NCI-H69 (cell line): ENCODE measurements at places on chromosomes 3 and 15.

- no peak for DNase-seq
Measured at GRCh38 chr3:187122261-187122660, 17.0 kb downstream of the RPL39L start.

DNA sequence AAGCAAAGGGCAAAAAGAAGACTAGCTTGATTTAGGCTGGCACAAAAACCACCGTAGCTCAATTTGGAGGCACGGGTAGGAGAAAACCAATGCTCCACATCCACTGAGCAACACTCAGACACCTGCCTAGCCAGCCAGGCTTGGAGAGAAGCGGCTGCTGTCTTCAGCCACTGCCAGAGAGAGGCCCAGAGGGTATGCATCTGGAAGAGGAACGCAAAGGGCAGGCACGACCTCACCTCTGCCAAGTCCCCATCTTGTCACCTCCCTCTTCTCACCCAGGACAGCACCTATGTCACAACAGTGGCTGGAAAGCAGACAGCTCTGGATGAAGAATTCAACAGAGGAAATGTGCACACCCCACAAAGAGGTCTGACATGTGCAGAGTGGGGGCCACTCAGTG is 93.5 kb downstream of the ADAMTS17 start:
- no peak for DNase-seq

- DNase-seq, result no peak
Measured at GRCh38 chr15:100515758-100516157, 13.0 kb downstream of the CERS3 start.

GRCh38 chr3:164533275-164533674 is 545.0 kb downstream of the SI start:
- DNase-seq, result peak; percentile 60

DNA sequence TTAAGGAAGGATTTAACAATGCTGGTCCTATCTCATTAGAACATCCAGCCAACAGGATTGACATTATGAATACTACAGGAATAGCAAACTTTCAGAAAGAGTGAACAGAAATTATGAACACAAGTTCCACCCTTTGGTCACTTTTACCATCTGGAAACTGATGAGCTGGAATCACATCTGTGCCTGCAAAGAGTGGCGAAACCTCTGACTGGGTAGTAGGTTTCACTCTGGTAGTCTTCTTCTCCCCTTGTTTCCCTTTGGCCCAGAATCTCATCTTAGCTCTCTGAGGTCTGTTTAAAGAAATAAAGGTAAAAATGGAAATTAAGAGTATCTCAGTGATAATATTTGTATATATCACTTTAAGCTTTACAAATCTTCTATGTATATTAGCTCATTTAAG is 73.1 kb downstream of the NR2E3 start:
- DNase-seq, result no peak

DNA sequence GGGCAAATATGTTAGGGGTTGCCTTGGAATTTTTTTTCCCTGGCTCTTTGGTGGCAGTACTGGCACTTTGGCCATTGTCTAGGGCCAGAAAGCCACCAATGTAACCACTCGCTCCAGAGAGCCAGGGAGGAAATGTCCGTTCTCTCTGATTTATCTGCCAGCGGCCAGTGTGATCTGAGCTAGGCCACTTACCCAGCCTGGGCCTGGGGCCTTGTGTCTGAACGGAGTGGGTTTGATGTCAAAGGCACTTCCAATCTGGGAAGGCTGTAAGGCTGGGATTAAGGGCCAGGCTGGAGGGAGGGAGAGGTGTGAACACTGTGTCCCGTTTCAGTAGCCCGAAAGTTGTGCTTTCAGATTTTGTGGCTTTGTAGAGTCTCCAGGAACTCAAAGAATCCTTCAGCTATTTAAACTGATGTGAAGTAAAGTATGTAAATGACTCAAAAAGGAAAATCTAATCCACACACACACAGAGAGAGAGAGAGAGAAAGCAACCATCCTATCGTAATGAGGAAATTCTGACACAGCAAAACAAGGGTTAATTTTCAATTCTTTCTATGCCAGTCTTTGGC is 271.0 kb downstream of the PDZRN3 start:
- DNase-seq, result no peak

DNA sequence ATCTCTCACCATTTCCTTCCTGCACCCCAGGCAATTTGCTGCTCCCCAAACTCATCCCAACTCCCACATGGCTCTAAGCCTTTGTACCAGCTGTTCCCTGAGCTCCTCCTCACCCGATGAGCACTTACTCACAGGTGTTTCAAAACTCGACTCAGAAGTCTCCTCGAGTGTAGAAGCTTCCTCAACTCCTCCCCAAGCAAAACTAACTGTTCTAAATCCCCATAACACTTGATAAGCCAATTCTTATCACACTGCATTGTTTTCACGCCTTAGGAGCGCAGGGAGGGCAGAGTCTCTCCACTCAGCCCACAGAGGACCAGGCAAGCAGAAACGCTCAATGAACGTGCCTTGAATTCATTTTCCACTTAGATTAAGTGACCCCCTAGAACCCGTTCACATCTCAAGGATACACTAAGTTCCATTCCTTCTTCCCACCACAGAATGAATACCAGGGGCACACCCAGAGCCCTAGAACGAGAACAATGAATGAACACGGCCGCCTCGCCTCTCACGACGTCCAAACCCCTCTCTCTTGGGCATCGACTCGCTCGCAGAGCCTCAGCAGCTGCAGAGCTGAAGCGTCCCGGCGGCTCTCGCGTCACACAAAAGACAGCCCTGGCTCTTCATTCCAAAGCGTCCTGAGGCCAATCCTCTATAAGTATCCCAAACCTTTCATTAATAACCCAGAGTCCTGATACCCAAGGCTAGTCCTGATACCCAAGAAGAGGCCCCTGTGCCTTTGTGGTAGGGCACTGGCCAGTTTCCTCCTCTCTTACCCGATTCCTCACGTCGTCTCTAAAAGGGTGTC is 1.1 kb downstream of the RAF1 start:
- DNase-seq, result peak; percentile 36

DNA sequence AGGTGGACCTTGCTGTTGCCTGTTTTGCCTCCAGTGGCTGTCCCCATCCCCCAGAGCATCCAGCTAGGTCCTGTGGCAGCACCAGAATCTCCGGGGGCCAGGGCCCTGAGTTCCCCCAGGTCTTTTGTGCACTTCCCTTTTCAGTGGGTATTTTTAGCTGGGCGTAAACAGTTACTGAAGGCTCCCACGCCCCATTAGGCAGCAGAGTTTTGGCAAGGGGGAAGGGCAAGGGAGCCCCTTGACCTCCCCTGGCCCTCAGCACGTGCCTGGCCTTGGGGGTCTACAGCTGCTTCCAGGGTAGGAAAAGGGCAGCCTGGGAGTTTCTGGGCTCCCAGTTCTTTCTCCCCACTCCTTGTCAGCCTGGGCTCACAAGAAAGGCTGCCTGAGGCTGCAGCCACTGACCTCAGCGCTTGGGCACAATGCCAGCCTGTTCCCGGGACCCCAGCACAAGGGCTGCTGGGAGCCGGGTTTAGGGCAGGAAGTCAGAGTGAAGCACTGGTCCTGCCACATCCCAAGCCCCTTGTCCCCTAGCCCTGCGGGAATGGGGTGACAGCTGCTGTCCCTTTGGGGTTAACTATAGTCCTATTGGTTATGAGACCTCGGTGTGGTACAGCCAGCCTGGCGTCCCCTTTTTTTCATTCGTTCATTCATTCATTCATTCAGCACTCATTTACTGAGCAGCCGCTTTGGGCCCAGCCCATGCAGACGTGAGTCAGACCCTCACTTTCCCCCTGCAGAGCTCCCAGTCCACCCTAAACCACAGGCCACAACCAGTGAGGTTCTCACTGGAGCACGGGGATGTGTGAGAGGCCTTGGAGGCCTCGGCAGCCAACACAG is 8.4 kb downstream of the CSK start:
- DNase-seq, result no peak

- DNase-seq, result peak; percentile 67
Measured at GRCh38 chr15:57684491-57685151, 21.9 kb upstream of the POLR2M start.

GRCh38 chr3:128416578-128417211 is 50.0 kb downstream of the DNAJB8 start:
- no peak for DNase-seq
